K562 (cell line): ENCODE measurements at places on chromosomes 1 and 21. TPM values are rescaled to one million over a fixed set of nuclear protein-coding genes. Genes with fewer than 3 reads are reported as not detected.
A peak's percentile ranks its signal among the peaks of the same experiment; 100 is the strongest.

The F3 gene
- total RNA-seq = 0.09 and 0.24 TPM in 2 replicates

The SUSD4 gene
- total RNA-seq = 0.09 TPM in 1 of 2 replicates, not detected in the other

The RIPPLY3 gene
- total RNA-seq = not detected in 2 replicates

The RAB42 gene
- total RNA-seq = not detected in 2 replicates

The HSPB7 gene
- total RNA-seq = 0.09 TPM in 1 of 2 replicates, not detected in the other

- no peak for DNase-seq
Observed at GRCh38 chr1:94503153-94503552, 38.4 kb downstream of the F3 start.

DNA sequence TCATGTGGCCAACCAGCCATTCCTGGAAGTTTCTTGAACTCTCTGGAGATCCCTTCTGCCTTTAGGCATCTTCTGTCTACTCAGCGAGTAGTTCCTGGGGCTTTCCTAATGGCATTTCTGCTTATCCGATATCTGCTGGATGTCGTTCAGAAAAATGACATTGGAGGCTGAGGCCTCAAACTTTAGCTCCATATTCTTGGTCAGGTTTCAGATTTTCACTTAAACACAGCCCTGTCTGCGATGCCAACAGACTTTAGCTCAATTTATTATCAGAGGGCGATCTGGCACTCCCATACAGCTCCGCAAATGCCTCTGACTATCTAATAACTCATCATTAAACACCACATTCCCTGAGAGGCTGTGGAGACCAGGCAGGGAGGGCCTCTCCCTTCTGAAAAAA, 46.3 kb upstream of the ETS2 start:
- no peak for DNase-seq

- no peak for DNase-seq
Observed at GRCh38 chr1:94024104-94024792, 96.7 kb downstream of the ABCA4 start.

DNA sequence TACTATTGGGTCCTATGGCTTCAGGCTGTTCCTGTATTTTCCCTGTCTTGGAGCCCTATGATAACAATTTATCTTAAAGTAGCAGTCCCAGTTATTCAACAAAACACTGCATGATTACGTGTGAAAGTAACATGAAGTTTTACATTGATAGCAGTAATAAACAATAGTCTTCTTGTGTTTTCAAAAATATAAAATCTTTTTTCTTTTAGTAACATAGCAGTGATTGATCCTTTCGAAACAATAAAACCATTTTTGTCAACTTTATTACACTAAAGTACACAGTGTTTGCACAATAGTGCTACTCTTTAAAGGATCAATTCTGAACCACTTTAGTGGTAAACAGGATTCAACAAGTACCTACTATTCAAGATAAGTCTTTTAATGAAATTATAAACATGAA, 90.6 kb downstream of the GPATCH2 start:
- no peak for DNase-seq

DNA sequence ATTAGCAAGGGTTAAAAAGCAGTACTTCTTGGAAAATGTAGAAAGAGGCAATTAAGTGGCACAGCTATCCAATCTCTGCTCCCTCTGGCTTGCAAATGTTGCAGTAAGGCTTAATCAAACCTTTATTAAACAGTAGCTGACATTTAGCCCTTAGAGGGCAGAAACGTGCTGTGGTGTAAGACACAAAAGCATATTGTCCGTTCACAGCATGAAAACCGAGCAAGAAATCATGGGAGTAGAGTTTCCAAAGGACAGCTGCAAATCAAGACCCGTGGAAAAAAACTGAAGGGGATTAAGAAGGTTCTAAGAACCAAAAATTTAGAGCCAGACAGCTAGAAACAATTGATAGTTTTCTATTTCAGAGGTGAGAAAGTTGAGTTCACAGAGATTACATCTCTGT, 13.1 kb downstream of the ZP4 start:
- DNase-seq = no peak

GRCh38 chr21:44487831-44488230, 32.5 kb downstream of the LRRC3 start:
- DNase-seq = peak; percentile 72

- DNase-seq = no peak
Observed at GRCh38 chr1:55466373-55466772, 251.2 kb upstream of the USP24 start.
